Kidney (tissue), 22 donors: ENCODE measurements at places on chromosomes 6 and 20.

- DNase-seq = no peak
These were observed 255.1 kb upstream of the NOX3 start for GRCh38 chr6:155710704-155711103.

DNA sequence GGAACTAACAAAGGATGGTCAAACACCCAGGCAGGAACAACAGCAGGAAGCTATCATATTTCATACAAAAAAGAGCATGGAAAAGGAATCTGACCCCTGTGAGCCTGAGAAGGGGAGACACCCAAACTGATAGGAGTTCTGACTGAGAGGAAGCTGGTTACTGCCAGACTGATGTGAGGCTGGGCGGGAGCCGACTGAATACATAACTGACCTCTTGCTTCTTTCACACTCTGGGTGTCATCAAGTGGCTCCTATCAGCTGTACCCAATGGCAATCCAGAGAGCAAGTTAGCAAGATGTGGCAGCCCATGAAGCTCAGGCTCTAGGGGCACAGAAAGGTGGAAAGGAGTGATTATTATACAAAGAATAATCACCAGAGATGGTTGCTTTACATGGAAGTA lies 795.1 kb upstream of the HS3ST5 start:
- DNase-seq = no peak

- no peak for DNase-seq
These were observed 188.8 kb downstream of the TMEM242 start for GRCh38 chr6:157134402-157135047.

DNA sequence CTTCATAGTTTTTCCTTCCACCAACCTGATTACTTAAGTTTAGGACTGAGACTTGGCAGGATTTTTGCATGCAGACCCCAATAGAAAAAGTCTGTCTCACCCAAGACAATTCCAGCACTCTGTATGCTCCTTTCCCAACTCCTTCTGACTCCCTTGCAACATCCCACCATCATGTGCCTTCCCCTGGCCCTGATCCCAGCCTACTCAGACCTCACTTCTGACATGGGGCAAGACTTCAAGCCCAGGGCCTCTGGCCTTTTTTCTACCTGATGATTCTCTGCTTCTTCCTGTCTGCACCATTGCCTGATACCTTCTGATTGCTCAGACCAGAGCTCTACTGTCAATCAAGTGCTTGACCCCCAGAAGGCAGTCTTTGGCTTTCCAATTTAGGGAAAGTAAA lies 96.6 kb downstream of the HAO1 start:
- no peak for DNase-seq

GRCh38 chr20:38228436-38228835 lies 32.1 kb downstream of the KIAA1755 start:
- DNase-seq = peak; percentile 13

DNA sequence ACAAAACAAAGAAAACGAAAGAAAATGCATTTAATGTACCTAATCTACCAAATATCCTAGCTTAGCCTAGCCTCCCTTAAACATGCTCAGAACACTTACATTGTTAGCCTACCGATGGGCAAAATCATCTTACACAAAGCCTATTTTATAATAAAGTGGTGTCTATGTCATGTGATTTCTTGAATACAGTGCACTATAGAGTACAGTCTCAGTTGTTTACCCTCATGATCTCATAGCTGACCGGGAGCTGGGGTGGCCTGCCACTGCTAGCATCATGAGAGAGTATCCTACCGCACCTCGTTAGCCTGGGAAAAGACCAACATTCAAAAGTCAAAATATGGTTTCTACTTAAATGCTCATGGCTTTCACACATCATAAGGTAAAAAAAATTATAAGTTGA lies 16.6 kb downstream of the GCNT2 start:
- no peak for DNase-seq

GRCh38 chr6:107185391-107185970 lies 70.2 kb upstream of the BEND3 start:
- DNase-seq = peak; percentile 71

DNA sequence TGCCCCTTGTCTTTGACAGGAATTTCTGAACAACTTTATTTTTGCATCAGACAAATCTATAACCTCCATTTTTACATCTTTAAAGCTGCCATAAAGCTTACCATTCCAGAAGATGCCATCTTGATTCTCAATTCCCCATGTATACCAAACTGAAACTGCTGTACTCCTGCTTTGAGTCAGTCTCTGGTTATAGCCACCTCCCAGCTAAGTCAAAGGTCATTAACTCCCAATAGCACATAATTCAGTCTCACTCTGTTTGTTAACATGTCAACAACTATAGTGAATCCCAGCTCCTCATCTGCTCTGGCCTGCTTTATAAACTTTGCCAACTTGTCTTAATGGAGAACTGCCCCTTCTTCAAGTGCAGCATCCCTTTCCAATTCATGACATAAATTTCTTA lies 343.6 kb downstream of the FRK start:
- peak; percentile 38 for DNase-seq

DNA sequence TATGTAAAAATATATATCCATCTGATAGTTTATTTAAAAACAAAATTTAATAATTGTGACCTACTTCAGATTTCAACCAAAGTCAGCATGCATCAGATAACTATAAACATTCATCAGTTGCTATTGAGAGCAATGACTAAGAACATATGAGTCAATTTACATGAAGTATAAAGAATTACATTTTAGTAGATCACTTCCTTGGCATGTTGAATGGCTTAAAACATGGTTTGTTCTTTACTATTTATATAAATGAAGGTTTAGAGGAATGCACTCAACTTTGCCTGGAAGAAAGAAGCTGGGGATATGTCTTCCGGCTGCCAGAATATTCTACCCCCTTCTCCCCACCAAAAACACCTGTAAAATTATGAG lies 6.4 kb upstream of the FAM217A start:
- DNase-seq = no peak

- no peak for DNase-seq
These were observed 2.4 kb upstream of the KHDC1L start for GRCh38 chr6:73227606-73228255.

GRCh38 chr6:143684486-143684885 lies 6.7 kb downstream of the PHACTR2 start:
- no peak for DNase-seq
